Brain pericyte (primary cell): ENCODE measurements at places on chromosomes 3 and 15.

DNA sequence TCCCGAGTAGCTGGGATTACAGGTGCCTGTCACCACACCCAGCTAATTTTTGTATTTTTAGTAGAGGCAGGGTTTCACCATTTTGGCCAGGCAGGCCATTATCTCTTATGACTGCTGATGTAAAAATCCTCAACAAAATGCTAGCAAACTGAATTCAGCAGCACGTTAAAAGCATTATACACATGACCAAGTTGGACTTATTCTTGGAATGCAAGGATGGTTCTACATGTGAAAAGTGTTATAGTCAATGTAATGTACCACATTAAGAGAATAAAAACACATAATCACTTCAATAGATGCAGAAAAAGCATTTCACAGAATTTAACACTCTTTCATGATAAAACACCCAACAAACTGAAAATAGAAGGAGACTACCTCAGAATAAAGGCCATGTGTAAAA, 20.2 kb downstream of the RNF13 start:
- no peak for DNase-seq

- no peak for DNase-seq
Measured at GRCh38 chr3:148588291-148588690, 109.4 kb upstream of the AGTR1 start.

GRCh38 chr3:67947808-67948508, 293.5 kb upstream of the SUCLG2 start:
- no peak for DNase-seq

- DNase-seq = no peak
Measured at GRCh38 chr3:128210711-128211110, 57.4 kb downstream of the EEFSEC start.

- DNase-seq = no peak
Measured at GRCh38 chr15:71374607-71375352, 259.5 kb downstream of the THSD4 start.

DNA sequence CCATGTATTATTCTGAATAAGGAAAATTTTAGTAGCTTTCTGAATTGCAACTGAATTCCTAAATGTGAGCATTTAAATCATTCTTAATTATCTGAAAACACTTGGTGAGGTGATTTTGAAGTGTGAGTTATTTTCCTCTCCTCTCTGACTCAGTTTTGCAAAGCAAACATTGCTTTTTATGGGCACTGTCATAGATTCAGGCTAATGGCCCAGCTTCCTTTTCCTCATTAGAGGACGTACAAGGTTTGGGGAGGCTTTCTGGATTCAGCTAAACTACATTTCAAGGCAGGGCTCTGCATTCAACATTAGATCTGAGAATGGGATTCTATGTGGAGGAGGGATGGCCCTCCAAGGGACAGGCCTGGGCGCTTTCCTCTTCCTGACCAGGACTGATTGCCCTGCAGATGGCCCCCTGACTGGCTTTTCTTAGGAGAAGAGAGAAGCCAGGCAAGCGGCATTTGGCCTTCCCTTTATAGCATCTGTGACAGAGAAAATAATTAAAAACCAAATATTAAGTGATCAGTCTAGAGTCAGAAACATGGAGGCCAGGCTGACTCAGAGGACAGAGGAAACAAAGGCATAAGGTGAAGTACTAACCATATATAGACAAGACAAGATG, 53.0 kb upstream of the STXBP5L start:
- no peak for DNase-seq

- DNase-seq = peak; percentile 63
Measured at GRCh38 chr3:32177702-32178198, 60.7 kb upstream of the CMTM8 start.

DNA sequence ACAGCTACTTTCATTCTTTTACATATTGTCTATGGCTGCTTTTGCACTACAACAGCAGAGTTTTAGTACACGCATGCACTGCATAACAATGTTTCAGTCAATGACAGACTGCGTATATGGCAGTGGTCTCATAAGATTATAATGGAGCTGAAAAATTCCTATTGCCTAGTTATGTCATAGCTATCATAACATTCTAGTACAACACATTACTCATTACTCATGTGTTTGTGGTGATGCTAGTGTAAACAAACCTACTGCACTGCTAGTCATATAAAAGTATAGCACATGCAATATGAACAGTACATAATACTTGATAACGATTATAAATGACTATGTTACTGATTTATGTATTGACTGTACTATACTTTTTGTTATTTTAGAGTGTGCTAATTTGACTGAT, 47.9 kb downstream of the QTRT2 start:
- DNase-seq = no peak

- no peak for DNase-seq
Measured at GRCh38 chr3:169150920-169151319, 512.6 kb downstream of the MECOM start.

DNA sequence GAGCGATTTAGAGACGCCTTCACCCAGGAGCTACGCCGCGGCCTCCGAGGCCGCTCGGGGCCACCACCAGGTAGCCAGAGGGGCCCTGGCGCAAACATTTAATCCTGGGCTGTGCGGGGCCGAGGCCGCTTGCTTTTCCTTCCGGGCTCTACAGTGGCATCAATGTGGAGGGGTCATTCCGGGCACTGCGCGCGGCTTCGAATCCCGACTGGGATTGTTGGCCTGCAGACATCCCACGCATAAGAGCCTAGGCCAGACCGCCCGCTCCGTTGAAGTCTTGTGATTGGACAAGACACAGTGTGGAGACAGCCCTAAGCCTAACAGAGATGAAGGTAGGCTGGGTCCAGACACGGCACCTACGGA, 568 bp upstream of the NCBP2 start:
- no peak for DNase-seq

DNA sequence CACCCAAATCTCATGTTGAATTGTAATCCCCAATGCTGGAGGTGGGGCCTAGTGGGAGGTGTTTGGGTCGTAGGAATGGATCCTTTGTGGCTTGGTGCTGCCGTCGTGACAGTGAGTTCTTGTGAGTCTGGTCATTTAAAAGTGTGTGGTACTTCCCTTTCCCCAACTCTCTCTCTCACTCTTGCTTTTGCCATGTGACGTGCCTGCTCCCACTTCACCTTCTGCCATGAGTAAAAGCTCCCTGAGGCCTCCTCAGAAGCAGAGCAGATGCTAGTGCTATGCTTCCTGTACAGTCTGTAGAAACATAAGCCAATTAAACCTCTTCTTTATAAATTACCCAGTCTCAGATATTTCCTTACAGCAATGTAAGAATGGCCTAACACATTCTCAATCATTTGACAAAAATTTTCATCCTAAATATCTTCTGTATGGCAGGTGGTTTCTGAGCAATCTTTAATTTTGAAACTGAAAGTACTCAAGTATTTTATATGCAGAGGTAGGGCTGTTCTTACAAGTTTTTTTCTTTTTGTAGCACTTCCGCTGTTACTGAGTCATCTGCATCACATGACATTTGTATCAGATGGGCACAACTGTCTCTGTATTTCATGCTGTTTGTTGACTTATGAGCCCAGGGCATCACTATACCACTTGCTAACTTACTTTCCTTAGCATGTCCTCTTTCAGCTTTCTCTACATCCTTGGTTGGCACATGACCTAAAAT, 8.8 kb downstream of the RPL39L start:
- no peak for DNase-seq

DNA sequence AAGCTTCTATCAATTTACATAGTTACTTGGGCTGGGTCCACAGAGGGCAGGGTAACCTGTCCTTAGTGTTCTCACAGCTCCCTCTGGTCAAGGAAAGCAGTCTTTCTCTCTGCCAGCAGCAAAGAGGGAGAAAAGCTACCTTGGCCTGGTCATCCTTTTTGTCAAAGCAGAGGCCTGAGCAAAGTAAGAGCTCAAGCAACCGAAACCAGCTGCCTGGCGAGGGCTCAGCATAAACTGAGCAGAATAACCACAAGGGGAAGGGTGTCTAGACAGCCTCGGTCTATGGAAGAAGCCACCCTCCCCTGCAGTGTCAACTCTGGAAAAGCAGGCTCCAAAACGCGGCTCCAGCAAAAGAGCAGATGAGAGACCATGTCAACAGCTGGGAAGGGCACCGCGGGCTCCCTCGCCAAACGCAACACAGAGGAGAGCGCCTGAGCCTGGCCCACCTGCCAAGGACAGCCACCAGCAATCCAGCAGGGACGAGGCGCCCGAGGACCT, 17.4 kb downstream of the LRIG1 start:
- DNase-seq = no peak

DNA sequence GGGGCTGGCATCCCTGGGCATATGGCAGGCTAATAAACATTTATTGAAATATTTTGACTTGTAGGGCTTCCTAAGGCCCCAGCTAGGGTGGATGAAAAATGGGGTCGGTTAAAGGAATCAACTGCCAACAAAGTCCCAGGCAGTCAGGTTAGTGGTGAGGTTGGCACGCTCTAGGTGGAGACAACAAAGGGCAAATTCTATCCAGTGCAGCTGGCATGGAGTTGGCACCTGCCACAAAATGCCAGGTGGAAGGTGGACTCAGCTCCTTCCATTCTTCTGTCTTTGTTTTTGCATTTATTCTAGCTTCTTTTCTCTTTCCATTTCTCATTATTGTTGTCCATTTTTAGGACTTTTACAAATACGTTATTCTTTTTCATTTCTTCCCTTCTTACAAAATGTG, 31.0 kb downstream of the LCMT2 start:
- no peak for DNase-seq

GRCh38 chr3:13011573-13012220, 61.5 kb downstream of the IQSEC1 start:
- DNase-seq = no peak

- no peak for DNase-seq
Measured at GRCh38 chr3:177102553-177102952, 94.7 kb downstream of the TBL1XR1 start.

- no peak for DNase-seq
Measured at GRCh38 chr15:80744826-80745225, 34.3 kb upstream of the CEMIP start.

DNA sequence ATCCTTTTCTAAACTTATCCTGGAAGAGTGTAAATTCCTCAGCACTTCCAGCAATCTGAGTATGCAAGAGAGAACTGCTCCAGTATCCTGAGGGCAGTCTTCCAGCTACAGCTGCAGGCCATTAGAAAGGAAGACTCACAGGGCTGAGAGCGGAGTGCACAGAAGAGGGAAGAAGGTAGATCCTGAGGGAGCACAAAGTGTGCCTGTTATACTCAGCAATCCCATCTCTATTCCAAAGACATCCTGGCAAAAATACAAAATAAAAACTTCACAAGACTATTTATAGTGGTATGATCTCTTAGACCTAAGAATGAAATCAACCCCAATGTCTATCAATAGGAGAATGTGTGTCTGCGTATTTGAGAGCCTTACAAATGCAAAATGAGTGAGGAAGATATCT, 292.0 kb downstream of the ZIC1 start:
- DNase-seq = no peak

DNA sequence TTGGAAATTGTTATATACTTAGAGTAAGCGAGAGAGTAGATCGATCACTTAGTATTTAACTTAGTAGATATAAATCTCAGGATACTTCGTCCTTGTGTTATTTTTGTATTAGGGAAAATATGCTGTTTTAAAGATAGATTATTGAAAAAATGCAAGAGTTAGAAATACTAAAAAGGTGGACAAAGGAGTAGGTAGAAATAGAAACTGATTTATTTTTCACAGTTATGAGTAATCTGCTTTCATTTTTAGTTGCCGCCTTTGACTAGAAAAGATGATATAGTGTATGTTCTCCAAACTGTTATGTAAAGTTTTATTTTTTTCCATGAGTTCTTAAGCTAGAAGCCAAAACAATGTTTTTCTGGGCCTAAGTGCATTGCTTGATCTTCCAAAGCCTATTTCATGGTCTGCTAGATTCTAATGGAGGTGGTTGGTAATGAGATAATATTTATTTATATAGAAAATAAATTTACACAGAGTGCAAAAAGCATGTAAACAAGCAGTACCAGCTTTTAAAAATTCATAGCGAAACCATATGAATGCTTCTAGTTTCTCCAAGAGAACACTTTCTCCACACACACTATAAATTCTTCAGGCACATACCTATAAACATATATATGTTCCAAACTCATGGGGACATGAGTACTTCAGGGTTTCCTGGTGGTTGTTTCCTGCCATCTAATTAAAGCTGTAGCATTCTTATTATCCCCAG, 61.1 kb downstream of the DIPK2A start:
- DNase-seq = no peak

GRCh38 chr15:38168467-38169070, 84.1 kb upstream of the SPRED1 start:
- no peak for DNase-seq

GRCh38 chr15:93762036-93762435, 469.3 kb upstream of the MCTP2 start:
- no peak for DNase-seq

- DNase-seq = no peak
Measured at GRCh38 chr3:23778446-23778845, 27.3 kb upstream of the UBE2E1 start.

DNA sequence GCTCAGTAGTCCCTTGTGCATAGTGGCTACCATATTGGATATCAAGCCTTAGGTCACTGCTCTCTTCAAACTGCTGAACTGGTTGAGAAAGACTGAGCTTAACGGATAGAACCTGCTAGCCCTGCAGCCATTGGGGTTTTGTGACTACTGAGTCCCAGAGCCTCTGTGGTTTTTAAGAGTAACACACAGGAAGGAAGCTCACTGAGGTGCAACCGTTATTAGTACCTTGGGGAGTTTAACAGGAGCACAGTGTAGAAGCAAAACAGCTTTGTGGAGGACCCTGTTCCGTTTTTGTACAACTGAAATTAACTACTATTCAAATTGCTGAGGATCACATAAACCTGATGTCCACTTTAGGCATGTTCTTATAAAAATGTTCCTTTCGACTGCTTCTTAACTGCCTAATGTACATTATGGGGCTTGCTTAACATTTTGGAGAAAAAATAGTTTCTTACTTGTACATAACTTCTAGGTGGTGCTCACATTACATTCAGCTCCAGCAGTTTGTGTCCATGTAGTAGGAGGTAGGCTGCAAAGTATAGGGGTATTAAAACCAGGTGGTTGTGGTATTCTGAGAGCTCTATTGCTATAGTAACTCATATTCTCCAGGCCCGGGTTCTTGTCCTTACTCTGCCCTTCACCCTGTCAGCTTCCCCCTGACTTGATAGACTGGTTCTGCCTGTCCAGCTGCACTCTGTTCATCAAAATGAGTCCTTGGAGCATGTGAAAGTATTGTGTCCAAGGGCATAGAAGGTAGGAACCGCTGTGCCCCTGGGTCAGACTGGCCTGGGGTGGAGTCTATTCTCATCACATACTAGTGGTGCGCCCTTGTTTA, 17.3 kb downstream of the PXK start:
- no peak for DNase-seq

DNA sequence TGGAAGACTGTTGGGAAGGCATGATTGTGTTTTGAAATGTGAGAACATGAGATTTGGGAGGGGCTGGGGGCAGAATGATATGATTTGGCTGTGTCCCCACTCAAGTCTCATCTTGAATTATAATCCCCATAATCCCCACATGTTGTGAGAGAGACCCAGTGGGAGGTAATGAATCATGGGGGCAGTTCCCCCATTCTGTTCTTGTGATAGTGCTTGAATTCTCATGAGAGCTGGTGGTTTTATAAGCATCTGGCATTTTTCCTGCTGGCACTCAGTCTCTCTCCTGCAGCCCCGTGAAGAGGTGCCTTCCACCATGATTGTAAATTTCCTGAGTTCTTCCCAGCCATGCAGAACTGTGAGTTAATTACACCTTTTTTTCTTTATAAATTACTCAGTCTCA, 430.5 kb downstream of the OTOL1 start:
- no peak for DNase-seq
